Stimulated activated CD4-positive, alpha-beta T cell treated with anti-CD3 and anti-CD28 coated beads, Interleukin-12 subunit alpha, Interleukin-12 subunit beta, amount 100 ng/mL, for 4 hours (primary cell): ENCODE measurements at places on chromosomes 4 and X.

DNA sequence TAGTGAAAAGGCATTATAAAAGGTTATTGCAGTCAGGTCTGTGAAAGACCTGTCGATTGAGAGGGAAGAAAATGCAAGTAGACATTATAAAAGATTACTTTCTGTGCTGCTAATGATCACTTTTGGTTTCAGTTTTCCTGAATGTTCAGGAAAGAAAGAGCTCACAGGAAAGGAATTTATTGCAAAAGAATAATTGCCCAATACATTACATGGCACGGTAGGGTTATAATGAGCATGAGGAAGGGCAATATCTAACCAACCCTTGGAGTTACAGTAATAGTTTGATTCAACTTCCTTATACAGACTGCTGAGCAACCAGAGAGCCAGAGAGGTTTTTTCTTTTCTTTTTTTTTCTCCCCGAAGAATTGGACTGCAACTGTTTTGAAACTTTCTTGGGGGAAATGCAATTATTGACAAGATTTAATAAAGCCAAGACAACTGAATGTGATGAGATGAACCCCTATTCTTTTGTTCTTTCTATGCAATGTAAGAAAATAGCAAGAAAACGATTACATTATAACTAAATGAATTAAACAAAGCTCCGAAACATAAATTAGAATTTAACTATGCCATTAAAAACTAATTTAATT lies 247.0 kb downstream of the C4orf33 start:
- DNase-seq, result no peak

DNA sequence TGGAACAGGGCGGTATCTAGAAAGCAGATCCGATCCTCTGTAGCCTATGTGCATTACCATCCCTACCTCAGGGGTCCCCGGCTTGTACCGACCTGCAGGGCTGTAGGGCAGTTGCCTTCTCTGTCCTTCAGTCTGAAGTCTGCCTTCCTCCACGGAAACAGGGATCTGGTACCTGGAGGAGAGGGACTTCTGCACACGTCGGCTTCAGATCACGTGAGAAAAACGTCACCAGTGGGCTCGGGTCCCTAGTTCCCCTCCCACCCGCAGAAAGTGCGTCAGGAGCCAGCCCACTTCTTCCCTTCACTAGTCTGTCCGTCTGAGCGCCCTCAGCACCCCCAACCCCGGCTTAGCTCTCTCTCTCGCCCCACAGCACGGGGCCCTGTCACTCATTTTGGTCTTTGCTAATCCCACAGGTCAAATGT lies at the start of gene TCEAL5:
TCEAL5 (minus strand) TSS at position 170 of the 422 bp plus-strand sequence. CDS start 2,187 bp downstream, outside the sequence.
- DNase-seq, result no peak

DNA sequence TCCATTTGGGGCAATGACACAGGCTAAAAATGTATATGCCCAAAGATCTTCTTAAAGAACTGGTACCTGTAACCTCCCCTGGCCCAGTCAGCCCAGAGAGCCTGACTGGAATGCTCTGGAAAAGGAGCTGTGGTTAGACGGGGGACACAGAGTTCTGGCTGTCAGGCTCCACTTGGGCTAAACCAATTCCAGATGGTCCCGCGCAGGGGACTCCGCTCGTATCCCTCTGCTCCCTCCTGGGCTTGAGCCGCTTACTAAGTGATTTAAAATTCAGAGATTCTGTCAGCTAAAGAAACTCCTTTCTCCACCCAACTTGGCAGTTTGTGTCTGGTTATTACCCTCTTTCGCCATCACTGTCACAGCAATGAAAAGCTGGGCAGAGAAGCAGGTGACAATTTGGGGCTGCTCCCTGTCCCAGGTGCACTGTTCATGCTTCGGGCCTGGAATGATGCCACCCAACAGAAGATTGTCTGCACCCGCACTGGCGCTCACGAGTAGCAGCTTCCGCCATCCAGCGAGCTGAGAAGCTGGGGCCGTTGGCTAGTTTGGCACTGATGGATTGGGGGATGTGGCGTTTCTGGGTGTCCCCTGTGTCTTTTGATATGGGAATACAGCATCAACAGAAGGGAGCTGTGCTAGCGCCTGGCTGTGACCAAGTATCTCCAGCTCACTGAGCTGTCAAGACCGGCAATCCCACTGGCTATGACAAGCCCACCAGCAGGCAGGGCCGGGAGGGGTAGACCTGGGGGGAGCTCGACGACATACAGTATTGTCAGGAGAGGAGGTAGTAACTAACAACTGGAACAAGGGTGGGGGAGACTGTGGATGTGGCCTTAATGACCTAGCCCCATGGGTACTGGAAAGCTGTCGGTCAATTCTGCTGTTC lies 6.7 kb upstream of the IRAK1 start:
- no peak for DNase-seq

DNA sequence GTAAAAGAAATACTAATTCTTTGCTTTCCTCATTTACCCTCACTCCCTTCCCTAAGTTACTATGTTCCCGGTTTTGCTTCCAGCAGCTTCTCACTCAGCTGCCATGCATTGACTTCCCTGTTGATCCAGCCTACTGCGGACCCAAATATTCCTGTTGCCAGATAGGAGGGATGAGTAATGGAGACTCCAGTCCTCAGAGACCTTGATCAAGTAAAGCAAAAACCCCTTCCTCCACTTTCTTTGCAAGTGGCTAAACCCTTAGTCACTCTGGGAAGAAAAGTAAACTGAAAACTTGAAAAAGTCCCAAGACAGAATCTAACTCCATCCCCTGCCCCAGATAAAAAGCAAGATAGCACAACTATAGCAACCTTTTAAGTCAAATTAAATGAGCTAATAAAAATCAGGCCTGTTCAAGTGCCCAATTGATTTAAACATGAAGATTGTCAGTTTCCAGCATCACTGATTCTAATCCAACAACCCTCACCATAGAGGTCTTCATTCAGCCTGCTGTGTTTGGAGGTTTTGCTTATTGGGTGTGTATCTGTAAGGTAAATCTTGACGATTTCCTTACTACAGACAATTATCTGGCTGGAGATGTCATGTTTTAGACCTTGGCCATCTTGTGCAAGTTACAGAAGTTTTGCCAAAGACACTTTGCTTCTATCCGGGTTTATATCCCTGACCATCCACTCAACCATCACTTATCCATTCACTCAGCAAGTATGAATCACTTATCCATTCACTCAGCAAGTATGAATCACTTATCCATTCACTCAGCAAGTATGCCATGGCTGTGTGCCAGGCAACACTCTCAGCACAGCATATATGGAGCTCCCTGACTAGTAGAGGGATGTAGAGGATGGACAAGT lies 17.6 kb downstream of the FGFBP1 start:
- no peak for DNase-seq

GRCh38 chr4:26132858-26133257 lies 188.0 kb upstream of the RBPJ start:
- DNase-seq, result no peak

- no peak for DNase-seq
Measured at GRCh38 chr4:165347647-165348569, 20.4 kb downstream of the MSMO1 start.

GRCh38 chr4:144547678-144548298 lies 98.2 kb upstream of the HHIP start:
- DNase-seq, result no peak

DNA sequence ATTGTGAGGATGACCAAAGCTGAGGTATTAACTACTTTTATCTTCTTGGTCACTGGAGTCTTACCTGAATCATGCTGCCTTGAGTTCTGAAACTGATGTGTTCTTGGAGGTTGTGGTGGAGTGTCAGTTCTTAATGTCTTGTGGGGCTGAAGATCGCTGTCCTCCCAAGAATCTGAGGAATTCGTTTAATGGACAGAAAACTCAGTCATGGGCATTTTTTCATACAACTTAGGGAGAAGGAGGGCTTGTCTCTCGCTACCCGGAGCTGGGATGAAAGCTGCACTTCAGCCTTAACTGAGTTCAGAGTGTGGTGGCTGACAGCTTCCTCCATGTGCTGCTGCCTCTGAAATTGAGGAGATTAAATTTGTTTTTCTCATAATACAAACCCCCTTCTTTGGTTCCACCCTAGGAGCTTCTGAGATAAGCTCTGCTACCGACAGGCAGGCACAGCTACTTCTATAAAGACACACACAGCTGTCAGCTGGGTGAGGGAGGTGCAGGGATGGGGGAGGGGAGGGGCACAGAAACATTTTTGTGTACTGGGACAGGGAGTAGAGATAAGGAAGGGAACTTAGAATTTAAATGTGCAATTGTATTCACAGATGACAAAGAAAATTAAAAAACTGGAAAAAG lies 30.8 kb downstream of the RBBP7 start:
- DNase-seq, result no peak

DNA sequence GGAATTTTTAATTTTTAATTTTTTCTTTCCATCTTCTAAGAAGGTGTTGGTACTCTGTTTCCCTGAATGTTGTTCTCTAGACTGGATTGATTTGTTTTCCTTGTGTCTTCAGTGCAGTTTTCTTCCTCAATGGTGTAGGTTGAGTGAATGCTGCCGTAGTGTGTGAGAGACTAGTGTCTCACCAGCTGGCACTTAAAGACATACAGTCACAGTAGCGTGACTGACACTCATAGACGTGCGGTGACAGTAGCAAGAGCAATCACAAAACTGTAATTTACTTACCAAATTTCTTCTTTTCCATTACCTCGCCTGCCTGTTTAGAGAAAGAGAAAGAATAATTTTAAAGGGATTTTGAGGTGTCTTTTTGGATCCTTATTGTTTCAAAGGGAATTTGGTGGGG lies 21.4 kb upstream of the PGM2 start:
- no peak for DNase-seq

- no peak for DNase-seq
Measured at GRCh38 chrX:38607976-38608375, 46.6 kb downstream of the TSPAN7 start.

GRCh38 chrX:46279925-46280313 lies 265.3 kb downstream of the ZNF674 start:
- DNase-seq, result no peak

DNA sequence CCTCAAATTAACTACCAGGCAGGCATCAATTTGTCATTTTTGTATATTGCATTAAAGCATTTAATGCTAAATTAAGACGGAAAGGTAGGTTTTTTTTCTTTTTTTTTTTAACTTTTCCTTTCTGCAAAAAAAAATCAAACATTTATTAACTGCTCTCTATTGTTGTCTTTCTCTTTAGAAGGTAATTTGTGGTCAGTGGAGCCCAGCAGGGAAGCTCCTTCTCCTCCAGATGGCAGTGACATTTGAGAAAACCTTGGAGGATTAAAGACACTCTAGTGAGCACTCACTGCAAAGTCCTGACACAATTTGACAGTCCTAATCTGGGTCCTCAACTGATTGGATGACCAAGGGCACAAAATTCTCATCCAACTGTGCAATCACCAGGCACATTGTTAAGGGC lies 102.4 kb downstream of the SLIT2 start:
- no peak for DNase-seq

DNA sequence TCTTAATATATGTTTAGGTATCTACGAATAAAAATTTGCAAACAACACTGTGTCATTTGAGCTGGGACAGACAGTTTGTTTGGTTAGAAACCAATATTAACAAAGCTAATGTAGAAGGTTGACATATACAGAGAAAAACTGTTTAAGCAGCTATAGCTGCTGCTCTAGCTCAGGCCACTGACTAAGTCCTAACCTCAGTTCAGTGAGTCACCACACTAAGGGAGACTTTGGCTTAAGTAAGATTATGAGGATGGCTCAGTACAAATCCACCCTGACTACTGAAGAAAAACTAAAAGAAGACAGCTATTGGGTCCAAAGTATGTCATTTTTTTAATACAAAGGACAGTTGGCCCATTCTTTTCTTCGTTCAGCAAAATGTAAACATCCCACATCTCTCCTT lies 717.3 kb upstream of the ACTRT1 start:
- no peak for DNase-seq

GRCh38 chrX:26788402-26788998 lies 572.5 kb downstream of the MAGEB5 start:
- no peak for DNase-seq

DNA sequence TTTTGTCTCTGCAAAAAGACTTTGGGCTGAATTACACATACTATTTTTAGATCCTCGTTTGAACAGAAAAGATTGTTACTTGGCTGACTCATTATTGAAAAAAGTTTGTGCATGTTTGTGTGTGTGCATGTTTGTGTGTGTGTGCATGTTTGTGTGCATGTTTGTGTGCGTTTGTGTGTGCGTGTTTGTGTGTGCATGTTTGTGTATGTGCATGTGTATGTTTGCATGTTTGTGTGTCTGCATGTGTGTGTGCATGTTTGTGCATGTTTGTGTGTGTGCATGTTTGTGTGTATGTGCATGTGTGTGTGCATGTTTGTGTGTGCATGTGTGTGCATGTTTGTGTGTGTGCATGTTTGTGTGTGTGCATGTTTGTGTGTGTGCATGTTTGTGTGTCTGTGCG lies 201.1 kb upstream of the FAT1 start:
- no peak for DNase-seq
